ENCODE measurements at places on chromosomes 11 and 22.

DNA sequence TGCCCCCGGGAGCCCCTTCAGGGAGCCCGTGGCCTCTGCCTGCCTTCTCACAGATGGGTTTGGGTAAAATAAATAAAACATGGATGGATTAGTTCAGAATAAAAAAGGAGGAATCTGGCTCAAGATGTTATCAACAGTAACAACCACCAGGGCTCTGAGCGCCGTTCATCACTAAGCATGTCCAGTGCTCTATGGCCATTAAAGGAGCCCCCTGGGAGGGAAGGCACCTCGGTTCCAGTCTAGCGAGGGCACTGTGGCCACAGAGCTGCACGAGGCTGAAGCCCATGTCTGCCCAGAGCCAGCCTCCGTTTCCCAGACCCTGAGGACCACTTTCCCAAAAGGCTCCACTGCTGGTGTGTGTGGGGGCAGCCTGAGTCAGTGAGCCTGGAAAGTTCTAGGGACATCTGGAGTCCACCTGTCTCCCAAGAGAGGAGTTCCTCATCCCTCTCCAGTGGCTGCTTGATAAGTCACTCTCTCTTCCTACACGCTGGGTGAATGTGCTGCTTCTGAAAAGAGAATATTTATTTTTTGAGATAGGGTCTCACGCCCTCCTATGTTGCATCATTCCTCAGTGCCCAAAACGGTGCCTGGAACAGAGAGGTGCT, 614.6 kb downstream of the TBC1D22A start:
- no peak for DNase-seq

DNA sequence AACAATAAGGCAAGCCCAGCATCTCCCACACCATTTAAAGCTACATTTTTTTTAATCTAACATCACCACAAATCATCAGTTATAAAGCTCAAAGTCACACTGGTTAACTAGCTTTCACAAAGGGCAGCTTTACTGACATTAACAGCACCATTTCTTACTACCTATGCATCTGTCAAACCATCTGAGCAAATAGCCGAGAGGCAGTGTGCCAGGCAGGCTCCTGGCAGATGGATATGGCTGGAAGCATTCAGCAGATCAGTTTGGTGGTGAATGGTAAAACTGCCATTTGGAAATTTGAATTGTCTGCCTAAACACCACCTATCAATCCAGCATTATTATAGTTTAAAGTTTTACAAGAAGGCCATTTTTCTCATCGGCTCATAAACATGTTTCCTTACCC, 131.2 kb downstream of the TTC28 start:
- DNase-seq, result no peak

DNA sequence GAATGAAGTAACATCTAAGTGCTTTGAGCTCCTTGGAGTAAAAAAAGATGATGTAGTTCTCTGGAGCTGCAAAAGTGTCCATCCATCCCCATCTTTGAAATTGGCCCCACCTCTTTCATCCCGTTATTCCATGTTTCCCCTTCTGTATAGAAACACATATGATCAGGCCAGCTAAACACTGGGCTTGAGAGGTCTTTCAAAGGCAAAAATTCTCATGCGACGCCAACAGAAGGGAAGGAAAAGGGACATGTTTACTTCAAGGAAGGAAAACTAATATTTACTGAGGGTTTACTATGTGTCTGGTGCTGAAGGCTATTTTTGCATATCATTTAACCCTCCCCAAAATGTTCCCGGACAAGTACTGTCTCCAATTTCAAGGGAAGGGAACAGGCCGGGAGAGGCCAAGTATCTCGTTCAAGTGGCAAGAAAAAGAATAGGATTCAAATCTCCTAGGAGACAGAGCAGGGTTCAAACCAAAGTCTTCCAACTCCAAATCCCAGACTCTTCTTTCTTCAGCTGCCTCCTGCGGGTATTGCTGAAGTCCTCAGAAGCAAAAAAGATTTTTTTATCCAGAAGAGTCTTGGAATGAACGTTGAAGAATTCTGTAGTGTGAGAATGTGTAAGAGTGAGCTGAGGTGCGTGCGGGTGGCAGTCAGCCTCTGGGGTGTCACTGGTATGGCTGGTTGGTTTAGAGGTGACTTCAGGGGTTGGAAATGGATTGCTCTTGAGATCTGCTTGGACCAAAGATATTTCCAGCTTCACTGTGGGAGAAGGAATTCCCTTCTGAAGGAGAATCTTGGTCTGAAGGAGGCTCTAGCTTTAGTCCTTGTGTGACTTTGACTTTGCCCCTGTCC, 10.1 kb downstream of the TECTA start:
- no peak for DNase-seq

DNA sequence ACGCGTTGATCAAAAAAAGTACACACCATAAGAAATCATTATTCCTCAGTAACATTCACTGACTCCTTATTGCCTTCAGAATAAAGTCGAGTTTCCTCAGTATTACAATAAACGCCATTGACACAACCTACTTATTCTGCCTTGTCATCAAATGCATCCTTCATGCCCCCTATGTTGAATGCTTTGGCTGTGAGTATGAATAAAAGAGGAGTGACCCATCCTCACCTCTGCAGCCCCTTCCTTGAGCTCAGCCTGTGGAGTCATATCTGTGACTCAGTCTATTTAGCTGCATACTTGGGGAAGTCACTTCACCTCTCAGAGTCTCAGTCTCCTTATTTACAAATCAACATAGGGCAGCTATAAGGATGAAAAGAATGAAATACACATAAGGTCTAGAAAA, 65.1 kb downstream of the USP35 start:
- DNase-seq, result no peak

- DNase-seq, result no peak
Measured at GRCh38 chr11:130571519-130571918, 123.1 kb downstream of the ADAMTS15 start.

- DNase-seq, result no peak
Measured at GRCh38 chr22:34783436-34783835, 282.5 kb upstream of the ISX start.

Measured in stimulated activated naive CD8-positive, alpha-beta T cell treated with anti-CD3 and anti-CD28 coated beads, Interleukin-15, amount 100 ng/mL, for 72 hours (primary cell).